NCI-H748 treated with DMSO at 0.1 percent for 48 hours (cell line): ENCODE measurements at places on chromosomes 12 and 14.
A peak's percentile ranks its signal among the peaks of the same experiment; 100 is the strongest.

DNA sequence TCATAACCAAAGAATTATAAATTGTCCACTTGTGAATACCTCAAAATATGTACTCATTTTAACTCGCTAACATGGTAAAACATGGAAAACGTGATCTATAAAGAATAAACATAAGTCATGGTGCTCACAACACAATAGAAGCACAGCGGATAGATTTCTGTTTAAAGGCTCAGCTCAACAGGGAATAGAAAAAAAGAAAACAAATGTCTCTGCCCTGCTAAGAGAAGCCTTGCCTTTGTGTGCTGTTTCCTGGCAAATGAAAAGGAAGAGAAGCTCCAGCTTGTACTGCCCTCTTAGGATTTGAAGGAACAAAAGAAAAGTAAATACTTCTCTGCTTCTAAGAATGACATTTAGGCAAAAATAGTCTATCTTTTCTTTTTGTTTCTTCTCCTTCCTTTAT is 121.0 kb upstream of the KRR1 start:
- no peak for DNase-seq

- peak; percentile 97 for DNase-seq
Measured at GRCh38 chr12:32896432-32897280, at the start of gene PKP2. Gene PKP2 (minus strand): TSS chr12:32896777. CDS start chr12:32896731, 46 bp downstream.

- DNase-seq: no peak
Measured at GRCh38 chr14:105617201-105617777, 90.9 kb downstream of the TMEM121 start.

DNA sequence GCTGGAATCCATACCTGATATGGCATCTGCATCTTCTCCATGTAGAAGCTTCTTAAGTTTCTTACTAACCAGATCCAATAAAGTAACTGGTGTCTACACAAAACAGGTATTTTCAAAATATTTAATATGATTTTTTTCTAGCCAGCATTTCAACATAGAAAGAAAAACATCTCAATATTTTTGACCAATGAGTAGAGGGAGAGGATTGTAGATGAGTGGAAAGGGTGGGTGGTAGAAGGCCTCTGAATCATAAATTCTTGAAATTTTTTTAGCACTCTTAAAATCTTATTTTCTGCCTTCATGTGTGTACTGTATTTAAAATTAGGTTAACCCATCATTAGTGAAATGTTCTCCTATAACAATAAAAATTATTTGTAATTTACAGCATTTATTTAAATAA is 18.0 kb downstream of the DEPDC4 start:
- DNase-seq: no peak

- peak; percentile 66 for DNase-seq
Measured at GRCh38 chr14:52695481-52696091, at the start of gene ERO1A. Gene ERO1A (minus strand): TSS chr14:52695558. CDS start chr14:52695481, 77 bp downstream.

- DNase-seq: no peak
Measured at GRCh38 chr12:110619534-110619953, 5.6 kb downstream of the TCTN1 start.

DNA sequence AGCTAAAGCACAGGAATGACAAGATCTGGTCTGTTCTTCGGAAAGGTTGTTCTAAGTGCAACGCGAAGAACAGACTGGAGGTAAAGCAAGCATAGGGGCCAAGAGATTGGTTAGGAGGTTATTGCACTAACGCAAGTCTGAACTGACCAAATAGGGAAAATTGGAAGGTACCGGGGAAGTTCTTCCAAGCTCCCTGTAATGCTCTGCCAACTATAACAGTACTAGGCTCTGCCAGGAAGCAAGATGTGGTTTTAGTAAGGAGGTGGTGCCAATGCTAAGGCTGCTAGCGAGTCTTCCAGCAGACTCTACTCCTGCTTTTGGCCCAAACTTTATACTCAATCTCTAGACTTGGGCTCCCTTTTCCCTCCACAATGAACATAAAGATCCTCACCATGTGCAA is 138.6 kb downstream of the PAWR start:
- no peak for DNase-seq

DNA sequence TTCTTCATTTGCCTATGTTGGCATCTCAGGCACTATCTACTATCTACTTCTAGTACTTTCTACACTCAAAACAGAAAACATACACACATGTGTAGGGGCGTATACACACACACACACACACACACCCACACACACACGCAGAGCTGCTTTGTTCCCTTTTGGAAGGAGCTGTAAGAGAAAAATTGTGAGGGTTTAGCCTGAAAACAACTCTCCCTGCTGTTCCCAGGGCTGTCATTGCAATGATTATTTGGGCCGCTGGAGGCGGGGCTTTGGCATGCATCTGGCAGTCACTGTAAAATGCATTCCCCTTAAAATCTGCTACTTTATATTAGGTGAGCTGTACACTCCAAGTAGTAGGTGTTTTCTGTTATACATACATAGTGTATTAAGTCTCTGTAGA is 29.1 kb upstream of the SLC38A2 start:
- DNase-seq: no peak

GRCh38 chr14:103633391-103633790 is 4.4 kb downstream of the KLC1 start:
- no peak for DNase-seq

DNA sequence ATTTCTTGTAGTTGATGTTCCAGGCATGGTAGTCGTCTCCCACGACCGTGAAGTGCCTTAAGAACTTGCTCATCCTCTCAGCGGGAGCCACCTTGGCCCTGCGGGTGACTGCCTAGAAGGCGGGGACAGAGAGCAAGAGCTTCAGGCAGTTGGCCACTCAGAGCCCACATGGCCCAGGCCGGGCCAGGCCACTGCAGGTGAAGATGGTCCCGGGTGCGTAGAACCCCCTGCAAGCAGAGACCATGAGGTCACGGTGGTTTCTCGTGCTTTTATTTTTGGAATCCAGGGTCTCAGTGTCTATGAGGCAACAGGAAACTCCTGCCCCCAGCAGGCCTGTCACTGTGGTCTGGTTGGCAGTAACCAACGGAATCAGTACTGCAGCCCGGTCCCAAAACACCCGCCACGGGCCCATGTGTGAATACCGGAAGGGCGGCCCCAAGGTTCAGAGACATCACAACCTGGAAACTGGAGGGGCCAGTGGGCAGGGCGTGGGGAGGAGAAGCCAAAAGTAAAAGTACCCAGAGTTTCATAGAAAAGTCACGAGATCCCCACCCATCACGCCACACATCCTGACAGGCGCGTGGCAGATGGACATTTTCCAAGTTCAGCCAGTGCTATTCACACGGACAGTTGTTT is 27.5 kb downstream of the HVCN1 start:
- no peak for DNase-seq
